ENCODE measurements at places on chromosomes 6 and 20.
A peak's percentile ranks its signal among the peaks of the same experiment; 100 is the strongest.

DNA sequence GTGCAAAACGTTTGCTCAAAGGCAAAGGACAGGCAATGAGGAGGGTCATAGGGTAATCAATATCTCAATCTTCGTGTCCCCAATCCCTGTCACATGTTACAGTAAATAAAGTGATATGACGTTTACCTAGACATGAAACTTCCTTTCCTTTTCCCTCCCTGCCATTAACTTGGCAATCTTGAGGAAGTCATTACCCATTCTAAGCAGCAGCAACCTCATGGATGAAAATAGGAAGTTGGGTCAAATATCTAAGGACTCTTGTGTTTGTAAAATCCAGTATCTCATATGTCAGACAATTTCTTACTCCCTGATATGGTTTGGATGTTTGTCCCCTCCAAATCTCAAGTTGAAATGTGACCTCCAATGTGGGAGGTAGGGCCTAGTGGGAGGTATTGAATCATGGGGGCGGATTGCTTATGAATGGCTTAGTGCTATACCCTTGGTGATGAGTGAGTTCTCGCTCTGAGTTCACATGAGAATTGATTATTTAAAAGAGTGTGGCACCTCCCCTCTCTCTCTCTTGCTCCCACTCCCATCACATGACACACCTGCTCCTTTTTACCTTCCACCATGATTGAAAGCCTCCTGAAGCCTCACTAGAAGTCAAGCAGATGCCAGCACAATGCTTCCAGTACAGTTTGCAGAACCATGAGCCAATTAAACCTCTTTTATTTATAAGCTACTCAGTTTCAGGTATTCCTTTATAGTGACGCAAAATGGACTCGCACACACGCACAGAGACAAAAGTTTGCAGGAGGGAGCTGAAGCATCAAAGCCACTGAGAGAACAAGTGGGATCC is 545.9 kb upstream of the JARID2 start:
- no peak for DNase-seq

DNA sequence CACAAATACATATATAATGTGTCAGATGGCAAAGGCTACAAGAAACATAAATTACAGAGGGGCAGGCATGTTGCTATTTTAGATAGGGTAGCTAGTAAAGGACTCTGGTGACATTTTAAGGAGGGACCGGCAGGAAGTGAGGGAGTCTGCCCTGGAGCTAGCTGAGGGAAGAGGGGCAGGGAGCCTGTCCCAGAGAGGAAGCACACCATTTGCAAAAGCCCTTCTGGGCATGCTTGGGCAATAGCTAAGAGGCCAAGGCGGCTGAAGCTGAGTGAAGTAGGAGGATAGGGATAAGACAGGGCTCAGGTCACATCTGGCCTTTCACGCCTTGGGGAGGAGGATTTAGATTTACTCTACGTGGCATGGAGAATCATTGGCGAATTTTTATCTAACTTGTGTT is 96.2 kb downstream of the RTN4IP1 start:
- DNase-seq = no peak

DNA sequence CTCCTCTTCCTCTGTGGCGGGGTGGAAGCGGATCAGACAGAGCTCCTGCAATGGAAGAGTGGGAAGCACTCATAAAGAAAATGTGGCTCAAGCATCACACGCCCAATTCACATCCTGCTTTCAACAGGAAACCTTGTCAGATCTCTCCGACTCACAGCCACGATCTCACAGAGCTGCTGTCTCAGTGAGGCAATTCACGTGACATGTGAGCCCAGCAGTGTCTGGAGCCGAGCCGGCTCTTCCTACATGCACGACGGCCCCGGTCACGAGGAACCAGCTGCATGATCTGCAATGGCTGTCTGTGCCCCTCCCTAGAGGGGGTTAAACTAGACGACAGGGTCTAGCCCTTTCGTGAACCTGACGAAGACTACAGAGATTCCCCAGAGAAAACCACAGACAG is 29.5 kb upstream of the TCFL5 start:
- no peak for DNase-seq

DNA sequence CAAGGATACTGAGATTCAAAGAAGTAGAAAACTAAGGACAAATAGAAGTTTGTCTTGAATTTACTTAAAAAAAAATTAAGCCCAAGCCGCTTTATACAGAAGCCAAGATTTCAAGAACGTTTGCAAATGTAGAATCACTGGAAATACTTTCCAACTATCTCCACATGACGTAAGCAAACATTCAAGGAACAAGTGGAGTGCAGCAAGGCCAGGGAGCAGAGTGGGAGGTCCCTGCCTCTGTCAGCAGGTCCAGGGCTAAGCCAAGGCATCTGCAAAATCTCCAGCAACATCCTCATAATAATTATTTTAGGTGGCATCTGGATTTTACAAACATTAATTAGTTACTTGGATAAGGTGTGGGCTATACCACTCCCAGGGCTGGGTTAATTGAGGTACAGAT is 60.1 kb upstream of the AKIRIN2 start:
- no peak for DNase-seq

- no peak for DNase-seq
These were observed 482.0 kb upstream of the CHD6 start for GRCh38 chr20:42100137-42100704.

- DNase-seq = no peak
These were observed 1361.8 kb upstream of the CITED2 start for GRCh38 chr6:140736231-140736630.

- no peak for DNase-seq
These were observed 132.2 kb upstream of the CDH4 start for GRCh38 chr20:61119794-61120410.

DNA sequence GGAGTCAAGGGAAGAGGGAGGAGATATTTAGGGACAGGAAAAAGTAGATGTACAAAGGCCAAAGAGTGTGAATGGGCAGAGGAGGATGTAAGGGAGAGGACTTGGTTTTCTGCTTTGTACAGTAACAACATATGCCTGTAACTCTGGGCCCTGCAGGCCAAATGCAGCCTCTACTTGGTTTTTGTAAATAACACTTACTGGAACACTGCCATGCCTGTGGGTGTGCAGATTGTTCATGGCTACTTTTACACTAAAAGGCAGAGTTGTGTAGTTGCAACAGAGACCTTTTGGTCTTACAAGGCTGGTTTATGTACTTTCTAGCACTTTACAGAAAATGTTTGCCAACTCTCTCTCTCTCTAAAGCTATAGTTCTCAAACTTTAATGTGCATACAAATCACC is 157.1 kb downstream of the PHACTR1 start:
- DNase-seq = no peak

- no peak for DNase-seq
These were observed 114.3 kb downstream of the COL19A1 start for GRCh38 chr6:69980624-69981023.

DNA sequence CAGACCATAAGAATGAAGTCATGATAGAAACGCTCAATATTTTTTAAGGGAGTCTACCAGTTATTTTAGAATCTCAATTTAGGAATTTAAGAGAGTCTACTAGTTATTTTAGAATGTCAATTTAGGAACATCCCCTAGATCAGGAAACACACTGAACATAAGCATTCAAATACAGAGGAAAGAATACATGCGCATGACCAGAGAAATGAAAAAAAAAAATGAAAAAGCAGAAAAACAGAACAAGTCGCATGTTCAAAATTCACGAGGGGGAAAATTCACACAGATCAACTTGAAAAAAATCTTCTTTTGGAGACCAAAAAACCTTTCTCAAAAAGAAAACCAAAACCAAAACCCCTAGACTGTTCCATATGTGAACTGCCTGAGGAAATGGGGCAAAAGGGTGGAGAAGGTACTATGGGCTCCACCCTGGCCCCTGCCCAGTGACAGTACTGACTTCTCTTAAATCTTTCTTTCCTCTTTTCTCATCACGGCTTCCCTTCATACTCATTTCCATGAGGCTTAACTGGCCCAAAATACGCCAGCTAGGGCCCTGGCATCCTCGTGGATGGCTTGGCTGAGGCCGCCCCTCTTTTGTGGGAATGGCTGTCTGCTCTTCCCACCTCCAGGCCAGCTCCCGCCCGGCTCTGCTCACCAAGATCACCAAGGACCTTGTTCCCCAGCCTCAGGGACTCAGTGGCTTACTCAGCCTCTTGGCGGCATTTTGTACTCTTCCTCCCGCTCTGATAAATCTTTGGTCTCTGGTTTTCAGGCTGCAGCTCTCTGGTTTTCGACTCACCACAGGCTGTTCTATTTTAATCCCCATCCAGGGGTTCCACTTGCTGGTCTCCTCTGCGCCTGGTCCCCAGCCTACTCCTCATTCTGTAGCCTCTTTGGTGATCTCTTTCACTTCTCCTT is 11.2 kb downstream of the ZBTB2 start:
- DNase-seq = no peak

GRCh38 chr6:157520596-157521361 is 139.8 kb downstream of the ZDHHC14 start:
- no peak for DNase-seq

- no peak for DNase-seq
These were observed 74.6 kb downstream of the RPP40 start for GRCh38 chr6:4929097-4929718.

DNA sequence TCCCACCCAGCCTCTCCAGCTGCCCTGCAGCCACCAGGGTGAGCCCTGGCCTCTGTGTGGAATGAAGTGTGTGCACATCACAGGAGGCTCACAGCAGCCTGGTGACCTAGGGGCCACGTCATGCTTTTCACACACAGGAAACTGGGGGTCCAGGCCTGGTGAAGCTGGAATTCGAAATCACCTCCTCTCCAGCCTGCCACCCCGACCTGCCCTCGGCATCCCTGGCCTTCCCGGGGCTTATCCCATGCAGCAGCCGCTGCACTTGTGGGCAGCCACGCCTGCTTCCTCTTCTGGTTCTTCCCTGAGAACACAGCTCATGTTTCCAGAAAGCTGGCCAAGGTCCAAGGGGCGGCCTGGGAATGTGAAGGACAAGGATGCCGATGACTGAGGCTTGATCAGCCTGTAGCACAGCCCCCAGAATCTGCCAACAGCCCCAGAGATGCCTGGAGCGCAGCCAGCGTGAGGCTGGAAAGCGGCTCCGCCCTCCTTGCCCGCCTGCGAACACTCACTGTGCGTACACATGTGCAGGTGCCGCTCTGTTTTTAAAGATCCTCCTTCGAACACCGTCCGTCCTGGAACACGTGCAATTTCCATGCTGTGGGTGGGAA is 4.2 kb upstream of the NTSR1 start:
- DNase-seq = peak; percentile 77
